Neural progenitor cell (in vitro differentiated cells): ENCODE measurements at places on chromosomes 11 and 22.
A peak's percentile ranks its signal among the peaks of the same experiment; 100 is the strongest.

DNA sequence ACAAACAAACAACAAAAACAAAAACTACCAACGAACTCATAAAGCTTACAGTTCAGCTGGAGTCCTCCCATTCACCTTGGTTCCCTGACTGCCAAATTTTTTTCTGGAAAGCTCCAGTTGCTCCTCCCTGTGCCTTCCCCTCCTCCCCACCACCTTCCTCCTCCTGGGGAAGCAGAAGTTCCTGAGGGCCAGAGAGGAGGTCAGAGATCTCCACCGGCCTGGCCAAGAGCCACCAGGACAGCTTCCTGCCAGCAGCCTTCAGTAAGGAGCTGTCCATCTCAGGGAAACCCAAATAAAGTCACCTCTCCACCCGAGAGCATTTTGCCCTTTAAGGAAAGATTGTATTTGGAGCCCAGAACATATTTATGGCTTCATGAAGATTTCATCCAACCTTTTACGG is 20.0 kb downstream of the APLNR start:
- no peak for DNase-seq

GRCh38 chr11:31150841-31151240 is 218.7 kb downstream of the DCDC1 start:
- no peak for DNase-seq

DNA sequence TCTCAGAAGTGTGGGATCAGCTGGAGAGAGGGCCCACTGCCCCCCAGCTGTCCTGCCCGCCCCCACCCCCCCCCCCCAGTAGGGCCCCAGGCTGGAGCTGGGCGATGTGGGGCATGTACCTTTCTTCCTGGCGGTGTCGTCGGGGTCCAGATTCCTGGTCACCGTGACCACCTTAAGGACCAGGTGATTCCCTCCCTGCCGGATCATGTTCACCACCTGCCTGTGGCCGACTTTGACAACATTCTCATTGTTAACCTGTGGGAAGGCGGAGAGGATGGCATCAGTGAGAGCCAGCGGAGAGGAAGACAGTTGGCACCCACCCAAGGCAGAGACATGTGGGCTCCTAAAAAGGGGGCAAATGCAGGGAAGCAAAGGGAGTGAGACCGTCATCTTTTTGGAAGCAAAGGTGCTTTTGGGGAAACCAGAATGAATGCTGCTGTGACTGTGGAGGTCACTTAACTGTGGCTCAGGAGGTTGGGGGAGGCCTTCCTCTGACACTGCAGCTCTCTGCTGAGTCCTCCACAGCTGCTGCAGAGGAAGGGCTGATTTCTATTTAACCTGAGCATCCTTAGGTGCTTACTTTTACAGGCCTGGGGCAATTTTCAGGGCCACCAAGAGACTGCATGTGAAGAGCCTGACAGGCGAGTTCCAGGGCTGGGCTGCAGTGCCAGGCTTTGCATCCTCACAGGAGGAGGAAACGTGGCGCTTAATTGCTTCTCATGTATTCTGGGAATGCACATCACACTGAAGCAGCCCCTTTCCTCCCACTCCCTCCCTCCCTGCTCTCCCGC is 104.5 kb downstream of the CTTN start:
- DNase-seq: peak; percentile 54

- no peak for DNase-seq
Observed at GRCh38 chr11:2690596-2691354, 9.0 kb downstream of the KCNQ1OT1 start.

DNA sequence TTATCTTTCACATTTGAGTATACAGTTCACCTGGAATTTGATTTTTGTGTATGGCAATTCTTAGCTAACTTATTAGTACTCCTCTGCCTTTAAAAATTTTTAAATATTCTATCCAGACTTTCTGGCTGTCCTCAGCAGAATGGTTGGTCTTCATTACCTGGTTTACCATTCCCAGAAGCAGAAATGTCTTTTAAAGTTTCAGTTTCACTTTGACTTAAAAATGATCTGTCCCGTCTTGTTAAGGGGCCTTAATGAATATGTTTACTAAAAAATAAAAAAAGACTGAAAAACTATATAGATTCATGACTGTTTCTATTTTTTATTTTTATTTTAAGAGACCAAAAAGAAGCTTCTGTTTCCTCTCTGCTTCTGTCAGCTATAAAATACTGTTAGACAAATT is 70.5 kb upstream of the TNRC6B start:
- no peak for DNase-seq

GRCh38 chr11:111566324-111566723 is 25.8 kb downstream of the LAYN start:
- no peak for DNase-seq

DNA sequence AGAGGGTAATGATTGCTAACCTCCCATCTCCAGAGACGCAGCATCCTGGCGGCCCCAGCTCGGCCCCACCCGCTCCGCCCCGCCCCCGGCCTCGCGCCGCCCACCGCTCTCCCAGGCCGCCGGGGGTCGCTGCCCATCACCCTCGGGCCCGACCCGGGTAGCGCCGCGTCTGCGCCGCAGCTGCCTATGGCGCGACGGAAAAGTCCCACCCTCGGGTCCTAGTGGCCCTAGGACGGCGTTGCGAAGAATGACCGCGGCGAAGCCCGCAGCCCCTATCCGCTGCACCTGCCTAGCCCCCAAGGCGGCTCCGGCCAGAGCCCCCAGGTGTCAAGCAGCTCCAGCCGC is 457 bp downstream of the CPSF7 start:
- peak; percentile 93 for DNase-seq

GRCh38 chr11:79226126-79226525 is 214.7 kb downstream of the TENM4 start:
- no peak for DNase-seq

GRCh38 chr11:60945295-60945667 is 6.7 kb downstream of the SLC15A3 start:
- DNase-seq: no peak

DNA sequence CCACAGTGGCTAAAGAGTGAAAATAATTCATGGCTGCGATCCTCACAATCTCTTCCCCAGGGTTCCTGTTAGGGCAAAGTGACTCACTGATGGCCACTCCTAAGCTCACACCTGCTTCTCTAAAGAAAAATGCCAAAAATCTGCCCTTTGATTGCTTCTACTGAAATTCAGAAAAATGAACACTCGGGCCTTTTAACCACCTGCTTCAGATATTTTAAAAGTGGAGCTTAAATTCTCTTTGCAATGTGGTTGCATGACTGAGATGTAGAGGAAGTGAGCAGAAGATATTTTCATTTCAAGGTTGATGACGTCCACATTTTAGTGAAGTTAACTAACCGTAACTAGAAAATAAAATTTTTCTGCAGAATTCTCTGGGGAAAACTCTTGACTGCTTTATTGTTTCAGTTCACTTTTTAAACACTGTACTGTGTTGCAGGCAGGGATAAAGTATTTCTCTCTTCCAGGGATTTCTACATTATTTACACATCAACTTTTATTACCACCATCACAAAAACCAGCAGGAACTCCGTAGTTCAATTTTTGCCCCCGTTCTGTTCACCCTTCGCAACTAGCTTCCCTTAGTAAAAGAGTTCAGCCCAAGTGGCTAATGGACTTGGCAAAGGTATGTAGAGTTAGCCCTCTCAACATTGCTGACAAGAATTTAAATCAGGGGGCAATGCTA is 8.5 kb downstream of the RAB30 start:
- no peak for DNase-seq

DNA sequence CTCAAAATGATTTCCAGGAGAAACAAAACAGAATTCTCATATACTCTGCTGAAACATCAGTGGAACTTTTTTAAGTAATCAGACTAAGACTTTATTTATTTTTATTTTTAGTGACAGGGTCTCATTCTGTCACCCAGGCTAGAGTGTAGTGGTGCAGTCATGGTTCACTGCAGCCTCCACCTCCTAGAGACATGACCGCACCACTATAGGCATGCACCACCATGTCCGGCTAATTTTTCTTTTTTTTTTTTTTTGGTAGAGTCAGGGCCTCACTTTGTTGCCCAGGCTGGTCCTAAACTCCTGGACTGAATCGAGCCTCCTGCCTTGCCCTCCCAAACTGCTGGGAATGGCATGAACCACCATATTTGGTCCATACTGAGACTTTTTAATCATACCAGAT is 42.9 kb downstream of the PRDM10 start:
- DNase-seq: no peak

DNA sequence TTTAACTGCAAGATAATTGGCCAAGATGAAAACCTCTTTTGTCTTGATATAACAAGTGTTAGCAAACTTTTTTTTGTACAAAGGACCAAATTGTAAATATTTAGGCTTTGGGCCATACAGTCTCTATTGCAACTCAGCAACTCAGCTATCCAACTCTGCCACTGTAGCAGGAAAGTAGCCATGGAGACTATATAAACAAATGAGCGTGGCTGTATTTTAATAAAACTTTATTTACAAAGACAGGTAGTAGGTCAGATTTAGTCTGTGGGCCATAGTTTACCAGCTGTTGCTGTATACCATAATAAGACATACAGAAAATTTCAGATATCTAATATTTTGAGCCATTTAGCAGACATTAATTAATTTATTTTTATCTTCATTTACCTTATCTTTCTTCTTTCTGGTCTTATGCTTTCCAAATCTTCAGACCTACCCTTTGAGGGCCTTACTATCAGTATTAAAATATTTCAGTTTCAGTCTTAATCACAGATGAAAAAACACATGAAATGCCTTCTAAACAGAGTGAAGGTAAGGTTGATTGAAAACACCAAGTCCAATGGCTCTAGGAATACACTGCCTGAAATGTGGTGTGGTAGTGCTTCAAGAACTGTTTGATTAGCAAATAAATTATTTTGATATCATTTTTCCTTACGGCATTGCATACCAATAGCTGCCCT is 256.9 kb upstream of the CTSC start:
- DNase-seq: no peak

DNA sequence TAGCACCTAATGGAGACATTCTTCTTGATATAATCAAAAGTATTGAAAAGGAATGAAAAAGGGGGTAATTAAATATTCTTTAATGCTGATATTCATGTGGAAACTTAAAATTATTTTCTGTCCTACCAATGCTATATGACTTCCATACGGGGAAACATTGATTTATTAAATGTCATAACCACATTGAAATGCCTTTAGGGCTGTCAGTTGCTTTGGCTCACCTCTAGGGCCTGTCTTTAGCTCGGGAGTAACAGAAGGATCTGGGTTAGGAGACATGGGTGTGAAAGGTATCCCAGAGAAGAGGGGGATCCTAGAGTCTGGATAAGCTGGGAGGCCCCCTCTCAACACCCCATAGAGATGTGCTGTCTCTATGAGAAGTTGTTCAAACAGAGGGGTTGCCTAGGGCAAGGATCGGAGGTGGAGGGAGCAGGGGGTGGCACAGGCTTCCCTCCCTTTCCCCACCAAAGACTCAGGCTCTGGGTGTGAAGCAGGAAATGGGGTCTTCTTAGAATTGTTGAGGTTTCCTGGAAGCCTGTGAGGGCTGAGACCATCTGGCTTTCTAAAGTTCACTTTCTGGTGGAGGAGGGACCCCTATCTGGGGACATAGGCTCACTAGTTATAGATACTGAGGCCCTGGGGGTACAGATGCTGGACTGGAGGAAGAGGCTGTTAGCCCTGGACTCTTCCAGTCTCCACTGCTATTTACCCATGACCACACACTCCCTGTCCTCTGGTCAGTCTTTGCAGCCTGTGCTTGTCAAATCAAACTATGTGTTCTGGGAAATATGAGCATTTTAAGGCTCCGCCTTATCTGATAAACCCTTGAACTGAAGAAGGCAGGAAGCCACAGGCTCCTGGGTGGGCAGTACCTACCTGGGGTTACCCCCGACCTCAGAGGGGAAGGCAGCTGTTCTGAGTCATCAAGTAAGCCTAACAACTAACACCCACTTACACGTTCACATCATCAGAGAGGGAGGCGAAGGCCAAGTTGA is 55.8 kb upstream of the RRAS2 start:
- DNase-seq: no peak

DNA sequence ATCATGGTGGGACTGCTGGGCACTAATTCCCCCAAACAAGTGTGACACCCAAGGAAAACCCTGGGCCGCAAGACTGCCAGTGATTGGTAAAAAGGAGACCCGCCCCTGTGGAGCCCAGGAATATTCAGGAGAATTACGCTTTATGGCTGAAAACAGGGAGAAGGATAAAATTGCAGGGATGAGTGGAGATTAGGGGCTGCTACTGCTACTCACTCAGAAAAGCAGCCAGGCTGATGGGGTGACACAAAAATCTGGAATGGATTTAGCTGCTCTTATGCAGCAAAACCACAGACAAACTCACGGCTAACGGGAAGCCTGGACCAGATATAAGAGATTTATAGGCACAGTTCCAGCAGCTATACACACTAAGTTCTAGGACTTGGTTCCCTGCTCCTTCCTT is 4.4 kb upstream of the FBXO3 start:
- peak; percentile 33 for DNase-seq

DNA sequence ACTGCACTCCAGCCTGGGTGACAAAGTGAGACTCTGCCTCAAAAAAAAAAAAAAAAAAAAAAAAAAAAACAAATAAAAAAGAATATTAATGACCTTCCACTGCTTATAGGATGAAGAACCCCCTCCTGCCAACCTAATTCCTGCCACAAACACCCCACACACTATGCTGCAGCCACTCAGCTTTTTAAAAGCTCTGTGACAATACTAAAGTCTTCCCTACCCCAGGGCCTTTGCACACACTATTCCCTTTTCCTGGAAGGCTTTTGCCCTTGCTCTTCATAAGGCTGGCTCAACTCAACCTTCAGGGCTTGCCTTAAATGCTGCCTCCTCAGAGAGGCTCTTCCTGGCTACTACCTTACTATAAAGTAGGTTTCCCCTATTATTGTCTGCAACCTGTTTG is 10.8 kb upstream of the KCNJ11 start:
- DNase-seq: no peak

DNA sequence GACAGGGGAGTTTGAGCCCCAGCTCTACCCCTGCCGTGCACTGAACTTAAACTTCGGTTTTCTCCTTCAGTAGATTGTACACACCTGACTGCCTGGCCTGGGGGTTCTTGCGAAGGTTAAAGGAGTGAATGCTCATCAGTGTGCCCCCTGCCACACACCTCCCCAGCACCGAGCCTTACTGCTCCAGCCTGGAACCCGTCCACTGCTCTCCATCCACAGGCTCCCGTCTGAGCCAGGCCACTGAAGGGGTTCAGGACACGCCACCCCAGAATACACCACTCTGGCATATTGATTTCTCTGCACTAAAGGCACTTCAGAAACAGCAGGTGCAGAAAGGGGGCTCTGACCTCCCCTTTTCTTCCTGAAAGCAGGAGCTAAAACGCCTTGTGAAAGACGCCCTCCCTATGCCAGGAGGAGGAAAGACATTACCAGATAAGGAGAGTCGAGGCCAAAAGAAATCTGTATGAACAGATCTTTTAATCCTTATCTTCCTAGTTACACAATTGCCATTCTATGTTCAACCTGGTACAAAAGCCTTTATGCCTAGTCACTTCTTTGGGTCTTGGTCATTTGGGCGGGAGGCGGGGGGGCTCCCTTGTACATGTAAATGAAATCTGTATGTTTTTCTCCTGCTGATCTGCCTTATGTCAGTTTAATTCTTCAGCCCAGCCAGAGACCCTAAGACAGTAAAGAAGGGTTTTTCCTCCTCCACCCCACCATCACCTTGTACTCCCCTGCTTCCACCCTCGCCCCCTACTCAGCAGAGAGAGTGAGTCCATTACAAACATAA is 1.9 kb upstream of the SSTR3 start:
- DNase-seq: no peak

GRCh38 chr22:43409800-43410199 is 2.0 kb upstream of the MPPED1 start:
- no peak for DNase-seq
